ENCODE measurements at places on chromosomes 3 and 15. TPM values are rescaled to one million over a fixed set of nuclear protein-coding genes. Genes with fewer than 3 reads are reported as not detected.

ZNF662 gene
- total RNA-seq, result 6.9 TPM

DNA sequence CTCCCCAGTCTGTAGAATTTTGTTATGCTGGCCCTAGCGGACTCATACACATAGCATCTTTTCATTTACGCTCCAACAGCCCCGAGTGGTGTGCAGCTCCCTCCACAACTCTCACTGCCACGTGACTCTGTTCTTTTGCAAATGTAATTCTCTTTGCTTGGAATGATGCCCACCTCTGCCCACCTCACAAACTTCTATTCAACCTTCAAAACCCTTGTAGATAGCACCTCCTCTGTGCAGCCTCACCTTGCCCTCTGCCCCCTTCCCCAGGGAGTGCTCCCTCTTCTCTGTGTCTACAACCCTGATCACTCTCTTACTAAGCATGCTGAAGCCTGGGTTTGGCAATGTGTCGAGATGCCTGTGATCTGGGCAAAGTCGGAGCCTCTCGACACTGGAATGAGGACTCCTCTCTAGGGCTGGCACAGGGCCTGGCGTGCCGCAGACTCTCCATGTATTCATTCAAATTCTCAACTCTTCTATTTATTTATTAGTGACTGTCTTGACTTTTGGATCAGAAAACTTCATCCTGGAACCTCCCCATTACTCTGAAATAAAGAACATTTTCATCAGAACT, 73.5 kb downstream of the MGLL start:
- DNase-seq, result no peak

CCRL2 gene
- 5.4 TPM for total RNA-seq

- DNase-seq, result no peak
These were observed 13.1 kb downstream of the DNAAF4 start for GRCh38 chr15:55494931-55495330.

EFL1 gene
- 13.3 TPM for total RNA-seq

DNA sequence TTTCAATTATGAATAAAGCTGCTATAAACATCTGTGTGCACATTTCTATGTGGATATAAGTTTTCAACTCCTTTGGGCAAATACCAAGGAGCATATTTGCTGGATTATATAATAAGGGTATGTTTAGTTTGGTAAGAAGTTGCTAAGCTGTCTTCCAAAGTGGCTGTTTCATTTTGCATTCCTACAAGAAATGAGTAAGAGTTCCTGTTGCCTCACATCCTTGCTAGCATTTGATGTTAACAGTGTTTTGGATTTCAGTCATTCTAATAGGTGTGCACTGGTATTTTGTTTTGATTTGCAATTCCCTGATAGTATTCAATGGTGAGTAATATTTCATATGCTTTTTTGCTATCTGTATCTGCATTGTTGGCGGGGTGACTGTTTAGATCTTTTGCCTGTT, 120.7 kb upstream of the MDFIC2 start:
- DNase-seq, result no peak

DNA sequence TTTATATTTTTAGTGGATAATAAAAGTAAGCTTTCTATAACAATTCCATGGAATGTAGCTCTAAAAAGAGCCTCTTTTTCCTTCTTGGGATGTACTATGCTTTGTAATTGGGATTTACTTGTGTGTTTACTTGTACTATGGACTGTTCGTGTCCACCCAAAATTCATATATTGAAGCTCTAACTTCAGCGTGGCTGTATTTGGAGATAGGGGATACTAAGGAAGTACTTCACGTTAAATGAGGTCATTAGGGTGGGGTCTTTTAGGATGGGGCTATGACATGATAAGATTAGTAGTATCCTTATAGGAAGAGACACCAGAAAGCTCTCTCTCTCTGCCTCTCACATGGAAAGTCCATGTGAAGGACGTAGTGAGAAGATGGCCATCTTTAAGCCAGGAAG, 64.9 kb downstream of the P3H2 start:
- no peak for DNase-seq

- DNase-seq, result no peak
These were observed 143.2 kb upstream of the HACD2 start for GRCh38 chr3:123728014-123728413.

- DNase-seq, result no peak
These were observed 31.4 kb downstream of the FSD2 start for GRCh38 chr15:82774496-82774895.

DLEC1 gene
- not detected for total RNA-seq

GRCh38 chr3:14200841-14201240, 22.2 kb downstream of the LSM3 start:
- no peak for DNase-seq

DNA sequence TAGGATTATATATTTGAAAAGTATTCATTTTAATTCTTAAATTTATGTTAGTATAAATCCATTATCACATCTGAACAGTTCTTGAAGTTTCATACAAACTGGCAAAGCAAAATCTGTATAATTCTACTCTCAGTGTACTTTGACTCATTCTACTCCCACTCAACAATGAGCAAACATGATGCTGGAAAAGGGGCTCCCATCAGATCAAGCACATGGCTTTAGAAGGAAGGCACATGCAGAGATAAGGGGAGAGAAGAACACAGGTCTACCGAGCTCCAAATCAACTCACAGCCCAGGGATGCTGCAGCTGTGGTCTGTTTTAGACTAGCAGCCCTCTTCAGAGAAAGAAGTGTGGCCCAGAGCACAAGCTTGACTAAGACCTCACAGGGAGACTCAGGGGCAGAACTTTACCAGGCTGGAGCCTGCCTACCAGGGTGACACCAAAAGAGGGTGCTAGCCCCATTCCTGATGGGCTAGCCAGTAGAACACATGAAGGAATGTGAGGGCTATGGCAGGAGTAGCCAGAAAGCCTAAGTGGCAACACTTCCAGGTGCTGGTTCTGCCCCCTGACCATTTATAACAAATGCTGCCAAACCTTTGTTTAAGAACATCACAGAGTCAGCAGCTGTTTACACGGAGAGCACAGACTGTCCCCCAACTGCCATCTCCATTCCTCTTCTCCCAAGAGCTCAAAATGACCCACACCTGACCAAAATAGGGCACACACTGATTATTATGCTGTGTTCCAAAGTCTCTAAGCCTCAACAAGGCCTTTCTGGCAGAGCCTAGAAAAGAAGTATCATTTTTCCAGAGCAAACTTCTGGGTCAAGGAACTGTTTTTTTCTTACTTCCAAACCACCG, 19.5 kb downstream of the SEC22C start:
- no peak for DNase-seq

DNA sequence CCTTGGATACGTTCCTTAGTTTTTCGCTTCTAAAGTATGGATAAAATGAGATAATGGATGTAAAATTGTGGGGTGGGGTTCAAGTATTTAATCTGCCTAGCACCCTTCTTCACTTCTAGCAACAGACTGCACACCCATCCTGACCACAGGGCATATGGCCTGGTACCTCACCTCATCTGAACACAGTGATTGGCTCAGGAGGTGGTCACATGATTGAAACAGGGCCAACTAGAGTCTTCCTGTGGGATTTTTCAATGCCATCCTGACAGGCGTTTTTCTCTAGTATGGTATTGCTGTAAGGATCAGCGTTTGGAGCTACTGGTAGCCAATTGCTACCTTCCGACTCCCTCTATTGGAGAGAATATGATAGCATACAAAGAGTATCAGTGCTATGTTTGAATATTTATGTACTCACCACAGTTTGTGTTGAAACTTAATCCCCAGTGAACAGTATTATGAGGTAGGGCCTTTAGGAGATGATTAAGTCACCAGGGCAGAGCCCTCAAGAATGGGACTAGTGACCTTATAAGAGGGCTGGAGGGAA, 172.2 kb downstream of the PPM1L start:
- no peak for DNase-seq

DNA sequence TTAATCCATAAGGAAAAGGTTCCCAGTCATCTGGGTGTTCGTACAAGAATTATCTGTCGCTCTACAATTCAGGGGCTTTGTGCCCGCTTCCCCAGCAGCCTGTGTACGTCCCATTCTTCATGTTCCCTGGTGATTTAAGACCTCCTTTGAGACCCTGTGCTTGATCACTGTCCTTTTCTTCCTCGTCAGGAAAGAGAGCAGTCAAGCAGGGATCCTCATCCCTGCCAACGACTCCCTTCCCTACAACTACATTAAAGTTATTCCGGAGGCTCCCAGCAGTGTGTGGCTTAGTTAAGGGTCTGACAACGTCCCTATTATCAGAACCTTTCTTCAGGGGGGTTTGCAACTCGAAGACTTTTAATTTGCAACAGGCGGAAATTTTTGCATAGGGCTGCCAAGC, 175.7 kb downstream of the FOXP1 start:
- no peak for DNase-seq

GRCh38 chr3:97230486-97230885, 416.1 kb downstream of the EPHA6 start:
- DNase-seq, result no peak

- no peak for DNase-seq
These were observed 40.8 kb downstream of the NUP210 start for GRCh38 chr3:13379201-13379830.

DNA sequence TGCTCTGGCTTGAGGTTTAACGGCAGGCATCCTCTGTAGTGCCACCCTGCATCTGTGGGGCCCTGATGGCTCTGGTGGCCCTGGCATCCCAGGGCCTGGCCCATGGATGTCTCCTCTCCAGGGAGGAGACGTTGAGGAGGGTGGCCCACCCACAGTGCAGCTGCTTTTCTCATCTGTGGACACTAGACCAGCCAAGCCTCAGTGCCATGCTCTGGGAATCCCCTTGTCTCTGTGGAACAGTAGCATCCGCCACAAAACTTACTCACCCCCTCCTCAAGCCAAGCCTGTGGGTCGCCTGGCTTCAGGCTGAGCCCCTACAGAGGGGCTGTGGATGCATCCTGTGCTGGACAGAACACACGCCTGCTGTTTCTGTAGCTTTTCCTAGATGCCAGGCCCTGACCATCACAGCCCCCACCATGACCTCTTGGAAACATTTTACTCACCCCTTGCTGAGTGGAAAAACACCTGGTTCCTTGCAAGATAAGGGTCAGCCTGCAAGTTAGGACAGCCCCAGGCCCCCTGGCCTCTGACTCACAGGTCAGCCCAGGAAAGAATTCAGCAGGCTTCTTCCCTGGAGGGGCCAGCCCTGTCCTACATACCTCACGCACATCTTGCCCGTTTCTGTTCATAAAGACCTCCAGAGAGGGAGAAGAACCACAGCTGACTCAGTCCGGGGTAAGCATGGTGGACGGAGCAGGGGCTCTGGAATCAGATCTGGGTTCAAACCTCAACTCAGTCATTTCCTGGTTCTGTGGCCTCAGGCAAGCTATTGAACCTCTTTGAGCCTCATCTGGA, 19.0 kb downstream of the PAK6 start:
- no peak for DNase-seq

DNA sequence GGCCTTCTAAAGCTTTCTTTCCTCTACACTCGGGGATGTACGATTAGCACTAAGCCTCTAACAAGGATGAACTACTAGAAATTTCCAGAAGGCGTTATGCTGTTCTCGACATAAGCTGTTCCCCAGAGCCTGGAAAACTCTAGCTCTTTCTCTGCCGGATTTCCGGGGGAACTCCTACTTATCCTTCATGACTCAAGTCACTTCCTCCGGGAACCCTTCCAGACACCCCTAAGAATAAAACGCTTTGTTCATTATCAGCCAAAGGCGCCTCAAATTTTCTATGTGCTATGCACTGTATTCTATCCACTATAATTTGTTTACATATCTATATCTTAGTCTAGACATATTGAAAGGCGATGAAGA, 455 bp upstream of the SNAP23 start:
- DNase-seq, result no peak

DNA sequence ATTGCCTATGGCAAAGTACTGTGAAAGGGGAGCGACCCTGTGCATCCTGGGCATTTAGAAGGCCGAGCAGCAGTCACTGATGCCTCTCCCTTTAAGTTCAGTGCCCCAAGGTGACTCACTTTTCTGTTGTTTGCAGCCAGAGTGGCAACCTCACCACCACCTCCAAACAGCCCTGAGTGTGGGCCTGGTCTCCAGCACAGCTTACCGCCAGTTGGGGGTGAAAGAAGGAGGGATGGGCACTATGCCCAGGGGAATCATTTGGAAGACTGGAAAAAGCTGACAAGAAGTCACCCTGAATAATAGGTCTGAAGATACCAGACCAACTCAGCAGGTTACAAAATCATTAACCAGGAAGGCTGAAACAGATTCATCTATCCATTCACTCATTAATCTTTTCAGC, 571.8 kb downstream of the EPHB1 start:
- DNase-seq, result no peak

- DNase-seq, result no peak
These were observed 7.0 kb upstream of the OXTR start for GRCh38 chr3:8776406-8776805.

KAT2B gene
- total RNA-seq, result 84.7 TPM

BFSP2 gene
- total RNA-seq, result not detected

DNAH12 gene
- not detected for total RNA-seq

DNA sequence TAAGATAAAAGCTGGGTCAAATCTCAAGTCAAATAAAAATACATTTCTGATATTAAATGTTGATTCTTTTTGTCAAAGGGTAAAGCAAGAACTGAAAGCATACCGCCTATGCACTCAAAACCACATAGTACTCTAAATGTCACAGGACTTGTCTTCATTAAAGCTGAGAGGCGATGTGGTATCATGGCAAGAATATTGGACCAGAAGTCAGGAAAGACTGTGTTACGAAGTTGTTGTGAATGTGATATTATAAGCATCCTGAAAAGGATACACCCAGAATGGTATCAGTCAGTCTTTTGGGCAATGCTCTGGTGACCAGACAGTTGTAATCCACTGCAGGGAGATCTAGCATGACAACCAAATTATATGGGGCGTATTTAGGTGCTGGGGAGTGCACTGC, 33.8 kb downstream of the TIGIT start:
- no peak for DNase-seq

DNA sequence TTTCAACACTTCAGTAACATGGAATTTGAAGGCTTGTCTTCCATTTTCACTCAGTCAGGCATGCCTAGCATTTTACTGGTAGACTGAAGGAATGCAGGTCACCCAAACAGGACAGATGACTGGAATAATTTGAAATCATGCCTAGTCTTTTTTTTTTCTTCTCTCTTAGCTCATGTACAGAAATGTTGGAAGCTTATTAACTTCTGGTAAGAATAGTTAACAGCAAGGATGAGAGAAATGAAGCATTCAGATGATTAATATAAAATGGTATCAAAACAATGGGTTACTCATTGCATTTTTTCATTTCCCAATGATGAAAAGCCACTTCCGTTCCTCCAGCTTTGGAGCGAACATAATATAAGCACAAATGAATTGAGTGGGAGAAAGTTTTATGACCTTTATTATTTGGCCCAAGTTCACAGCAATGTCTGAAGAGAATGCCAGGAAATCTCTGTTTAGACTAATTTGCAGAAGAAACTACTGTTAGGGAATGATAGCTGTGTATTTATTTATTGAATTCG, 431.6 kb upstream of the RASGRP1 start:
- DNase-seq, result no peak

All from heart right ventricle (tissue), 16 donors.